ENCODE measurements at places on chromosomes 2 and 18. TPM values are rescaled to one million over a fixed set of nuclear protein-coding genes. Genes with fewer than 3 reads are reported as not detected.
A peak's percentile ranks its signal among the peaks of the same experiment; 100 is the strongest.

- peaks cover 19% of the 10 kb centered on the region for H3K4me1 ChIP-seq
- DNase-seq, result no peak
- no peaks in the 10 kb centered on the region for H3K27me3 ChIP-seq
- no peak overlapping the region for H3K27ac ChIP-seq
- H3K4me3 ChIP-seq, result no peak overlapping the region
Observed at GRCh38 chr2:159169187-159169586, 117.3 kb downstream of the WDSUB1 start.

GRCh38 chr18:79208906-79209305, 139.7 kb downstream of the ATP9B start:
- peaks cover 8% of the 10 kb centered on the region for H3K4me1 ChIP-seq
- H3K4me3 ChIP-seq, result no peak overlapping the region
- no peak overlapping the region for H3K27ac ChIP-seq
- H3K36me3 ChIP-seq, result peaks cover 13% of the 10 kb centered on the region

Gene UNC80
- 0.55 TPM for total RNA-seq

DNA sequence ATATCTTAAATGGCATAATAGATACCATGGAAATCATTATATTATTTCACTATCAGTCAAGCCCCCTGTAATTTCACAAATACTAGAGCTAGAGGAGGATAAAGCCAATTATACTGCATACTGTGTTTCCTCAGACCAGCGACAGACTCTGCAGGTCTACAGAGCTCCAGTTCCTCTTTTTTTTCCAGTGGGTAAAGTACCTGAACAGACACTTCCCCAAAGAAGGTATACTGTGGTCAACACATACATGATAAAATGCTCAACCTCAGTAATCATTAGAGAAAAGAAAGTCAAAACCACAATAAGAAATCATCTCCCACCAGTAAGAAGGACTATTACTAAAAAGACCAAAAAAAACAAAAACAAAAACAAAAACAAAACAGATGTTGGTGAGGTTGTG, 44.6 kb downstream of the SCN7A start:
- no peak overlapping the region for H3K4me3 ChIP-seq
- peaks cover 29% of the 10 kb centered on the region for H3K27me3 ChIP-seq
- H3K36me3 ChIP-seq, result no peaks in the 10 kb centered on the region
- no peak overlapping the region for H3K27ac ChIP-seq

Gene APOB
- total RNA-seq, result 0.23 TPM

DNA sequence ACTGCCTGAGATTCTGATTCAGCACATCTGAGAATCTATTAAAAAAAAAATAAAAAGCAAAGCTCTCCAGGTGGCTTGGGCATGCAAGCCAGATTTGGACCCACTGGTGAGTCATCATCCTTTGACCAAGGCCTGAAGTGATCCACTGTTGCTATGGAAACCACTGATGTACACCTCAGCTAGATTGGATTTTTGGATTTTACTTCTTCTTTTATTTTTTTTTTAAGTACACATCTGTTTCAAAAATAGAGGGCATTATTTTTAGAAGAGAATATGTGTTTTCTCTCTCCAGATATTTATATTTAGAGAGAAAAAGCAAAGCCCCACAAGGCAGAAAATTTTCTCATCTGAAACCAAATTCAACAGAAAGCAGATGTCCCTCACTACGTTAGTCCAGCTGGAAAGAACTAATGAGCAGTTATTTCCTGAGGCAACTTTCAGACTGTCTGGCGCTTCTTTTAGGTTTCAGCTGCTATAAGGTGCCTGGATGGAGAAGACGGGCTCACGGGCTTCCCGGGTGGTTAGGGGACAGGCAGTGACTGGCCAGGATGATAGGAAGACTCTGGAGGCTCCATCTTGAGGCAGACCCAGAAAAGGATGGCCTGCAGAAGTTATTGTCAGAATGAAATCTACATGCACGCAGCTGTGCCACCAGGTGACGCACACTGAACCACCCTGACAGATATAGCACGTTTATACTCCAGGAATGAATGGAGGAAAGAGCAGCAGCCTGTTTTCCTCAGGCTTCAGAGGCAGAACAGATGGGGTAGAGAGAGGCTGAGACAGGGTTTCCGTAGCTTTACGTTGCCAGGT, 50.5 kb downstream of the MRPL35 start:
- DNase-seq, result no peak
- no peaks in the 10 kb centered on the region for H3K36me3 ChIP-seq
- peaks cover 23% of the 10 kb centered on the region for H3K4me1 ChIP-seq
- H3K27me3 ChIP-seq, result peaks cover 11% of the 10 kb centered on the region
- peak overlapping the region; percentile 61 for H3K27ac ChIP-seq
- H3K4me3 ChIP-seq, result no peak overlapping the region

GRCh38 chr2:237022533-237022932, 63.2 kb upstream of the COPS8 start:
- no peak for DNase-seq
- H3K4me1 ChIP-seq, result peaks cover 10% of the 10 kb centered on the region
- no peak overlapping the region for H3K4me3 ChIP-seq

Gene FAM237A
- not detected for total RNA-seq

- H3K4me1 ChIP-seq, result no peaks in the 10 kb centered on the region
- H3K36me3 ChIP-seq, result peaks cover 21% of the 10 kb centered on the region
- DNase-seq, result no peak
- H3K27me3 ChIP-seq, result no peaks in the 10 kb centered on the region
- no peak overlapping the region for H3K27ac ChIP-seq
Observed at GRCh38 chr18:62118328-62118727, 68.5 kb downstream of the PIGN start.

GRCh38 chr18:50866765-50867164, 12.2 kb upstream of the ME2 start:
- DNase-seq, result no peak
- no peaks in the 10 kb centered on the region for H3K36me3 ChIP-seq
- no peak overlapping the region for H3K27ac ChIP-seq
- peaks cover 6% of the 10 kb centered on the region for H3K4me1 ChIP-seq

GRCh38 chr2:220394433-220394832, 767.0 kb downstream of the SLC4A3 start:
- H3K4me1 ChIP-seq, result no peaks in the 10 kb centered on the region
- H3K27me3 ChIP-seq, result peaks cover 9% of the 10 kb centered on the region
- no peak for DNase-seq

DNA sequence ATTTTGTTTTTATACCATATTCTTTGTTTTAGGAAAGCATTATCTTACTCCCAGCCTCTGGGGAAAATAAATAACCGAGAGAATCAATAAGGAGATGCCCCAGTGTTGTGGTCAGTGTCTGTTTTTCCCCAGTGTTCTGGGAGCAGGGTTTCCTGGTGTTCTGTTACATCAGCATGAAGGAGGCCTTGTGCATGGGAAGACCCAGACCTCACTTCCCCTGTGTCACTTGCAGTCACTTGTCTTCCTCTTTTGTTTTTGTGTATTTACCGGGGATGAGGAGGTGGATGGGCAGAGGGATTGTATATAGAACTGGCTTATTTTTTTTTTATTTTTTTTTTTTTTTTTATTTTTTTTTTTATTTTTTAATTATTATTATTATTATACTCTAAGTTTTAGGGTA, 45.0 kb upstream of the MGAT5 start:
- H3K27ac ChIP-seq, result no peak overlapping the region
- no peaks in the 10 kb centered on the region for H3K36me3 ChIP-seq
- DNase-seq, result no peak
- H3K27me3 ChIP-seq, result no peaks in the 10 kb centered on the region
- no peaks in the 10 kb centered on the region for H3K4me1 ChIP-seq

GRCh38 chr2:151289972-151290866, 751 bp upstream of the NMI start:
- no peaks in the 10 kb centered on the region for H3K36me3 ChIP-seq
- H3K4me1 ChIP-seq, result peaks cover 14% of the 10 kb centered on the region
- peak overlapping the region; percentile 77 for H3K4me3 ChIP-seq
- no peaks in the 10 kb centered on the region for H3K27me3 ChIP-seq

- no peak overlapping the region for H3K4me3 ChIP-seq
- no peak for DNase-seq
- peaks cover 15% of the 10 kb centered on the region for H3K4me1 ChIP-seq
- peak overlapping the region; percentile 92 for H3K27ac ChIP-seq
Observed at GRCh38 chr2:218501665-218502064, 66.5 kb downstream of the USP37 start.

Gene CASP10
- 2.8 TPM for total RNA-seq

Gene SERPINB10
- total RNA-seq, result not detected

GRCh38 chr2:102303589-102303988, 7.8 kb upstream of the IL1RL1 start:
- H3K27me3 ChIP-seq, result peaks cover 56% of the 10 kb centered on the region
- H3K4me1 ChIP-seq, result no peaks in the 10 kb centered on the region
- DNase-seq, result no peak
- H3K36me3 ChIP-seq, result no peaks in the 10 kb centered on the region
- no peak overlapping the region for H3K4me3 ChIP-seq
- H3K27ac ChIP-seq, result no peak overlapping the region

Gene CD207
- total RNA-seq, result not detected

Measured in mesothelial cell of epicardium (in vitro differentiated cells).